ENCODE measurements at places on chromosomes 11 and 22.

DNA sequence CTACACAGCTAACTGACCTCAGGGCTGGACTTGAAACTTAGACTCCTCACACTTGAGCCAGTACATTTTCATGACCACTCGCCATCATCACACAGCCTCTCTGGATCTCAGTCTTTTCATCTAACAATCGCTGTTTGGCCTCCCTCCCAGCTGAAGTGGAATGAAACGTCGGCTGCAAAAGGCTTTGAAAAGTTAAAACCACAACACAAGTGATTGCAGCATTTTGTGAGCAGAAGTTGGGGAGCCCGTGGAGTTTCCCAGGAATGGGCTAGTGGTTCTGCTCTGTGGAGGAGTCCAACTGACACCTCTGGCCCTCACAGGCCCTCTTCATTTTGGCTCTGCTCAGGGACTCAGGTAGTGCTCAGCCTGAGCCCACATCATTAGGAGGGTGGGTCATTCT, 35.9 kb upstream of the TRIM29 start:
- DNase-seq, result no peak

DNA sequence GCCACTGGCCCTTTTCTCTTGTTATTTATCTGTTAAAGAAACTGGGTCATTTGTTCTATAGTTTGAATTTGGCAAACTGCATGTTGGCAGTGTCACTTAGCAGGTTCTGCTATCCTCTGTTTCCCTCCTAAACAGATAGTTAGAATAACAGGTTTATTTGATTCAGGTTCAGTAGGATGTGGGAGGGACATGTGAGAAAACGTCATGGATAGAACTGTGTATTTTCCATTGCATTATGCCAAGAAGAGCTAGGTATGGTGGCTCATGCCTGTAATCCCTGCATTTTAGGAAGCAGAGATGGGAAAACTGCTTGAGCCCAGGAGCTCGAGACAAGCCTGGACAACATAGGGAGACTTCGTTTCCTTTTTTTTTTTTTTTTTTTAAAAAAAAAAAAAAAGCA, 24.3 kb downstream of the PATL1 start:
- DNase-seq, result no peak

GRCh38 chr11:2732261-2732939, 32.6 kb upstream of the KCNQ1OT1 start:
- no peak for DNase-seq

DNA sequence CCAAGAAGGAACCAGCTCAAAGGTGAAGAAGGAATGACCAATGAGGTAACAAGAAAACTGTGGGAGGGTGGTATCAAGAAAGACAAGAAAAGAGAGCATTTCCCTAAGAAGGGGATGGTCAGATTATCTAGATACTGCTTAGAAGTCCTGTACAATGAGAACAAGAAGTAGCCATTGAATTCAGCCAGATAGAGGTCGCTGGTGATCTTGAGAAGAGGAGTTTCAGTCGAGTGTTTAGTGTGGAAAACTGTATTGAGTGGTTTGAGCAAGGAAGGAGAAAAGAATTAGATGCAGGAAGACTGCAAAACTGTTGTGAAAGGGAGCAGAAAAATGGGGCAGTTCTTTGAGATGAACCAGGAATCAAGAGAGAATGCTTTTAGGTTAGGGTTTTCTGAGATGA, 74.6 kb upstream of the FAT3 start:
- DNase-seq, result no peak

DNA sequence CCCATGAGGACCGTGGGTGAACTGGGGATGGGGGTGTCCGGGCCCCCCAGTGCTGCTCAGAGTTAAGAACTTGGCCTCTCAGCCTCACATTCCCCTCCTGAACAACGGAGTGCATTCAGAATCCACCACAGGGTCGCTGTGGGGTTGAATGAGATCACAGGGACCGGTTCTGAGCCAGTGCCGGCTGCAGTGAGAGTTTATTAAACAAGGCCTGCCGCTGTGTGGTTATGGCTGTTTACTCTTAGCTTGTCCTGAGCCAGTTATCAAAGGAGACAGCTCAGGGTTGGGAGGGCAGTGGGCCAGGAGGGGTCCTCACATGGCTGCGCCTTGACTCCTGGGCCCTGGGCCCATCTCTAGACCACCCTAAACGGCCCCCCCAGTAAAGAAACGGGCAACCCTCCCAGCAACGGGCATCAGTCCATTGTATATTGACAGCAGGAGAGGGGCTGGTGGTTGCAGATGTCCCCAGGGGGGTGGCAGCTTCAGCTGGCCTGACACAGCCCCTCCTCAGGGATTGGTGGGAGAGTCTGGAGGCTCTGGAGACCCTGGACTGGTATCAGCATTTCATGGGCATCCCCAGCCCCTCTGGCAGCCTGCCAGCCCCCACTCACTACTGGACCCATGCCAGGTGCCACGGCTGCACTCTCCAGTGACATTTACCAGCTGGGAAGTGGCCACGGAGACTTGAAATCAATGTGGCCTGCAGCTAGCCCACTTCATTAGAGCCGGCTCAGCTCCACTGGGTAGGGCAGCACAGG, 15.1 kb upstream of the CABP7 start:
- DNase-seq, result no peak

- DNase-seq, result no peak
These were observed 3.1 kb downstream of the PPP2R1B start for GRCh38 chr11:111762981-111763643.

DNA sequence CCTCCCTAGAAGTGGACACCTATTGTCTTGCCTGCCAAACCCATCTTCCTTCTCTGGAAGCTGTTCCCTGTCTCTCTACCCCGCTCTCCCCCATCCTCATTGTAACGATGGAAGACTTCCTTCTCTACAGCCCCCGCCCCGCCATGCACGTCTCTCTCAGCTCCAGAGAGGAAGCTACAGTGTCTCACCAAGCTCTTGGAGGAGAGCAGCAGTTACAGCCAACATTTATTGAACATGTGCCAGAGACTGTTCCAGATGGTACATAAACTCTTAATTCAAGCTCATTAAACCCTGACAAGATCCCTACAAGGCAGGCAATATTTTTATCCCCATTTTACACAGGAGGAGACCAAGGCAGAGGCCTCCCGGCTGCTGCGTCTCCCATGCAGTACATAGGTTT, 15.1 kb downstream of the MCHR1 start:
- peak; percentile 6 for DNase-seq

DNA sequence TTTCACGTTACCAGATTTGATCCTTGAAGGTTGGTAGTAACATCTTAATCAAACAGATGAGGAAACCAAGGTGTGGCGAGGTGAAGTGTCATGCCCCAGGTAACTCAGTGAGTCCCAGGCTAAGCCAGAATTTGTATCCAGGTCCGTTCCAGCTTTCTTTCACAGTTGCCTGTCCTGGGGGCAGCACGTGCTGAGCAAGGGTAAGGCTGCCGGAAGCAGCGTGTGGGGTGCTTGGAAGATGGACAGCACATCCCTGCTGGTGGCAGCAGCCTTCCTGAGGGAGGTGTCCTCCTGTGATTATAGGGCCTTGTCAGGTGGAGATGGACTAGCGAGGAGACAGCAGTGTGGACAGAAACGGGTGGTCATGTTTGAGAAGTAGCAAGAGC, 50.9 kb downstream of the TRIOBP start:
- no peak for DNase-seq

DNA sequence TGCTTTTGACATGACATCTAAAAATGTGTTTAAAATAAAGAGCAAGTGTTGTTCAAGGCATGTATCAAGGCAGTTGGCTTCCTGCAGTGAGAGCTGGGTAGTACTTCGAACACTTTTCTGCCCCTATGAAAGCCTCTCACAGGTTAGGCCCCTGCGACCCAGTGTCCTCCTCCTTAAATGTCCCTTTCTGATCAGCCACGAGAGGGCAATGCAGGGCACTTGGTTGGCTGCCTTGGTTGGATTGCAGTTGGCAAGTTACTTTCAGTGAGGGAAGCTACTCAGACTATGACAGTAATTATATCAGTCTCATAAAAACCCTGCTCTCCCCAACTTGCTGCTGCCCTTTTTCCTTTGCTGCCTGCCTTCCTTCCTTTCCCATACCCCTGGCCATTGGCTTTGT, 743.8 kb downstream of the NTM start:
- no peak for DNase-seq

DNA sequence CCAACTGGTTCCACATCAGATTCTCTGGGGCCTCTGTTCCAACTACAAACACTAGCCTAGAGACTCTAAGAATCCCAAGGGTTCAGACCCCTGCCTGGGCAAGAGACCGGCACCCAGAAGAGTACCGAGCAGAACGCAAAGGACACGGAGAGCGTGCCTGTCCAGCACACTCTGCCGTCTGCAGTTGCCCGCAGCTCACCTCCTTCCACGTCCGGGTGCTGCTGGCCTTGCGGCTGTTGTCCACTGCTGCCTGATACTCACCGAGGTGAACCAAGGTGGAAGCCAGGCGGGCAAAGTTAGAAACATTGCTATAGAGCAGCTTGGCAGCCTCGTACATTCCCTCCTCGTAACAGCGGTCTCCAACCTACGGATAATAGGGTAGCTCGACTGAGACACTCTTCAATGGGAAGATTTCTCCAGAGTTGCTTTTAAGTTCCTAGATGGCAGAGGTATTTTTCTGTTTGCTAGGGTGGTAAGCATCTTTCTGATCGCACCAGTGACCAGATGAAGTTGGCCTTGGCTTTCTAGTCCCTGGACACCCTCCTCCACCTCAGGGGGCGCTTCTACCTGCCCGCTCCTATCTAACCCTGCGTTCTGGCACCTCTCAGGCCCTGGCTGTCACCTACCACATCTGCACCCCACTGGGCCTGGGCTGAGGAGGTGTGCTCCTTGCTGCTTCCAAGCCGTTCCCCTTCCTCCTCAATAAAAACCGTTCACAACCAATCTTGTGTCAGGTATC, 22.8 kb upstream of the SLC25A1 start:
- DNase-seq, result no peak

- no peak for DNase-seq
These were observed 3.1 kb downstream of the FAM180B start for GRCh38 chr11:47589584-47589976.

DNA sequence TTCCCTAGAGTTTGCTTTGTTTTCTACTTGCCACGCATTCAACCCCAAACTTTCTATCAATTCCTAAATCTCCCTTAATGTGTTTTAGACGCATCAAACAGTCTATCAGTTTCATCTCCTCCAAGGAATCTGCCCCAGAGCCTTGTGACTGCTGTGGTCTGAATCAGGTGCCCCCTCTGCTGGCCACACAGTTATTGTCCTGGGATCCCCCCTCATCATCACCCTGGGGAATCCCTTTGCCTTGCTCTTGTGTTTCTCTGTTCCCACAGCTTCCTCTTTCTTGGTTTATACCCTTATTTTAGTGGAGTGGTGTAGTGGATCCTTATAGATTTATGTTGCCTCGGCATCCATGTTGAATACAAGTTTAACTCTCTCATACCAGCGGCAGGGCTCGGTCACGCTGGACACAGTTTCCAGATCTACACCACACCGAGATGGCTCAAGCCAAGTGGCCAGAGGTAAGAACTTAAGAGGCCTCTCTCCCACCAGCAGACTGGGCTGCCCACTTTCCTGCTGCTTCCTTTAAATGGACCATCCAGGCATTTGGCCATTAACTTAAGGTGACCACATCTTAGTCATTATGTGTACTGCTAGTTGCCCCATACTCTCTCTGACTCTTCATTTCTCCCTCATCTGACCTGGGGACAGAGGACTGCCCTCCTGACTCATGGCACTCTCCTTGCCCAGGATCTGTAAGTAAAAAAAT, 8.2 kb downstream of the UPB1 start:
- DNase-seq, result no peak

- DNase-seq, result no peak
These were observed 1173.9 kb downstream of the LRRC4C start for GRCh38 chr11:40285558-40285957.

- DNase-seq, result no peak
These were observed 6.0 kb upstream of the FXYD6 start for GRCh38 chr11:117882311-117882905.

- DNase-seq, result no peak
These were observed 18.9 kb upstream of the RFPL3 start for GRCh38 chr22:32338757-32339156.

DNA sequence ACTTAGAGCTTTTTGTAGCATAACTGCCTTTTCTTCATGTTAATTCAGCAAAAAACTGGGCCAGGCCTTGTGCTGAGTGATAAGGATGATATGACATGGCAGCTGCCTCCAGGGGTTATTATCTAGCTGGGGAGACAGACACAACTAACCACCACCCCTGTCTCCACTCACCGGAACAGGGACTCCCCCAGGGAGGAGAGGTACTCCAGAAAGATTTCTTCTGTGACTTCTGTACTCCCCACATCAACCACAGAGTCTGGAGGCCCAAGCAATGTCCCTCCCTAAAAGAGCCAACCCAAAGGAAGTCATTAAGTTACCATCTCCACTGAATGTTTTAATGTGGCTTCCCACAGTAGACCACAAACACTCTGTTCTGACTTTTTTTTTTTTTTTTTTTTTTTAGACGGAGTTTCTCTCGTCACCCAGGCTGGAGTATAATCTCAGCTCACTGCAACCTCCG, 14.3 kb upstream of the PMM1 start:
- DNase-seq, result no peak

- DNase-seq, result no peak
These were observed 175.2 kb downstream of the TMEM135 start for GRCh38 chr11:87212891-87213290.

GRCh38 chr11:120703358-120704152, 192.0 kb downstream of the GRIK4 start:
- no peak for DNase-seq
